A172 (cell line): ENCODE measurements at places on chromosomes 1 and 21. TPM values are rescaled to one million over a fixed set of nuclear protein-coding genes. Genes with fewer than 3 reads are reported as not detected.

The CHIT1 gene
- 0.14 TPM in 1 of 2 replicates, not detected in the other for total RNA-seq

The GBP2 gene
- 7.8 and 10.3 TPM in 2 replicates for total RNA-seq

The RORC gene
- 0.12 and 0.14 TPM in 2 replicates for total RNA-seq

The ETV3L gene
- total RNA-seq, result not detected in 2 replicates

The PRMT2 gene
- total RNA-seq, result 118 and 130 TPM in 2 replicates

DNA sequence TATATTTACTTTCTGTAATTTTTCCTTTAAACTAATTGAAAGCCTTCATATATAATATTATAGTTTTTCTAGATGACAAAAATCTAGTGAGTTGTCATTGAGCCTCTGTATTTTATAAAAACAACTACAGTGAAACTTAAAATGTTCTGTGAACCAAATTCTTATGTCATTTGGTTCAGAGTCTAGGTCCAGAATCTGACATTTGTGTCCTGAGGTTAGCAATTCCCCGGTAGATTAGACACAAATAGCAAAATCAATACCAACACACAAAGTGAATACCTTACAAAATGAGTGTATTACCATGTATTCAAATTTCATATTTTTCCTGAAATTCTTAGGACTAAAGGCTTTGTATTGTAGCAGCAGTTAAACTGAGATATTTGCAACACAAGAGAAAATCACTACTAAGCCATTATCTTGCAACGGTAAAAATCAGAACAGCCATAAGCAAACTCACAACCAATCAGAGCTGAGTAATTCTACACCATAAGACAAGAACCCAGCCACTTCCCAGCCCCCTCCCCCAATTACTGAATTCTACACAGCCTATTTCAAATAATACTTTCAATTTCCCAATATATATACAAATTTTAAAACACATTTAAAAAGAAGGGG lies 573.5 kb downstream of the SMYD3 start:
- DNase-seq, result no peak

- no peak for DNase-seq
Measured at GRCh38 chr1:163922743-163923201, 601.0 kb downstream of the NUF2 start.

GRCh38 chr1:76125473-76126219 lies 51.1 kb downstream of the ST6GALNAC3 start:
- no peak for DNase-seq

DNA sequence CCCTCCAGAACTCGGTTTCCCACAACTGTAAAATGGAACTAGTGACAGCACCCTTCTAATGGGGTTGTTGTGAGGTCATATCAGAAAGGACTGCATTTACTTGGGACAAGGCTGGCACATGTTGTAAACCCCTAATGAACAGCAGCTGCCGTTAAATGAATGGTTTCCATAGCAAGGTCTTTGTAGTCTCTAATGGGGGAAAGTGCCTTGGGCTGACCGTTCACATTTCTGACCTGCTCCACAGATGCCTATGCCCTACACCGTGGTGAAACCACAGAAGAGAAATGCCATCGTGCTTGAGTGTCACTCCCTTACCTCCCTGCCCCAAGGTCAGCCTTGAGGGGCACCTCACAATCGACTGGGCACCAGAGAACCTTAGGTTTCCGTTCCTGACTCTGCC lies 143.1 kb downstream of the ZSCAN20 start:
- no peak for DNase-seq

GRCh38 chr21:44897326-44898010 lies 23.2 kb downstream of the ITGB2 start:
- DNase-seq, result no peak

DNA sequence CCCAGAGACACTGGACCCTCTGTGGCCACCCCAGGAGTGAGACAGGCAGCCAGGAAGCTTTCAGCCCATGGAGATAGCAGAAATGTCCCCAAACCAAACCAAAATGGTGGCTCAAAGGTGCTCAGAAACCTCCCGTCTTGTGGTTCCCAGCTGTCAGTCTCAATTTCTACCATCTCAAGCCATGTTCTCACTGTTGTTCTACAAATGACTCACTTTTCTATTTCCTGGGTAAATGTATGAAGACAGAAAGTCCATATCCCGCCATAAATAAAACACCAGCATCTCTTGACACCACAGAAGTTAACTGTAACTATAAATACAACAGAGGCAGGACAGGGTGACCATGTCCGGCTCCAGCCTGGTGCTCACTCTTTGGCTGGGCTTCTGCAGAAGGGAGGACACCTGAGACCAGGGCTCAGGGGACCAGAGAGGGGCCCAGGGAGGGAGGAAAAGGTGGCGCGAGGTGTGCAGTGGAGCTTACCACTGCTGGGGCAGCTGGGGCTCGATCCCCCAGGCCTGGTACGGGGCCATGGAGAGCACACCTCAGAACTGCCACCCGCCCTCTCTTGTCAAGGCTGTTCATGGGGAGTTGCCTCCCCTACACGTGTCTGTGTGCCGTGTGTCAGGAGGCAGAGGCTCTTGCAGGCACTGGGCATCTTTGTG lies 43.6 kb downstream of the EPHB2 start:
- DNase-seq, result peak; percentile 24

- DNase-seq, result no peak
Measured at GRCh38 chr1:50491142-50491541, 67.9 kb upstream of the DMRTA2 start.

GRCh38 chr1:161691846-161692245 lies 15.2 kb upstream of the FCRLA start:
- no peak for DNase-seq

DNA sequence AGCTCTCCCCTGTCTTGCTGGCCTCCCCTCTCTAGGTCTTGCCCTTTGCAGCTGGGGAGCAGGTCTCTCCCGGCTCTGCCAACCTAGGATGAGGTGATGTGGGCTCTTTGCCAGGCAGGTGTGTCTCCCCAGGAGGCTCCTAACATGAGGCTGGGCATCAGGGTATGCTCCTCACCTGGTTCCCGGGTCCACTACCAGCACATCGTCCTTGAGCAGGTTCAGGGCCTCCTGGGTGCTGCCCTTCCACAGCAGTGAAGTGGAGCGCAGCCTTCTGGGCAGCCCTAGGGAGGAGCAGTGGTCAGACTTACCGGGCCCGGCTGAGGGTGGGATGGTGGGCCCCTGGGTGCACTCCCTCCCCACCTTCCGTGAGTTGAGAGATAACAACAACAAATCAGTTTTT lies 17.5 kb downstream of the LACTBL1 start:
- DNase-seq, result no peak

DNA sequence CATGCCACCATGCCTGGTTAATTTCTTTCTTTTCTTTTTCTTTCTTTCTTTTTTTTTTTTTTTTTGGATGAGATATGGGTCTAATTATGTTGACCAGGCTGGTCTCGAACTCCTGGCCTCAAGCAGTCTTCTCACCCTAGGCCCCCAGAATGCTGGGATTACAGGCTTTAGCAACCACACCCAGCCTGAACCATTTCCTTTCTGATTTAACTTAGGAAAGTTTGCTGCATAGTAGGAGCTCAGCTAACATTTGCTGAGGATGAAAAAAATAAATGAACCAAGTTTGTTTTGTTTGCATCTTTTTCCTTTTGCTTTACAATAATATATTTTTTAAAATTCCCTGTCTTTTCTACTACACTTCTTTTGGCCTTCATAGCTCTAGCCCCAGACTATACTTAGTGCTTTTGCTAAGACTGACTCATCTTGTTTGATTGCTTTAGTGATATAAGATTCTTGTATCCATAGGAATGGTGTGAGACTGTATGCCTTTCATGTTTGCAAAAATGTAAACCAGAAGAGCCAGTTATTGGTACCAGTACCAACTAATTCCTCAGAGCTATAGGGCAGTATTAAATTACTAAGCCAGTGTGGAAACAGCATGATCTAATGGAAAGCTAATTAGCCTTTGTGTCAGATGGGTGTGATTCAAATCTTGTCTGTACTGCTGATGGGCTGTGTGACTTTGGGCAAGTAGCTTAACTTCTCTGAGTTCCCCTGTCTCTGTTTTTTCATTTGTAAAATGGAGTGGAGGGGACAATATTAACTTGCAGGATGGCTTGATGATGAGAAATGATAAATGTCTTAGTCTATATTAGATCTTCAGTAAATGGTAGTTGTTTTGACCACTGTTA lies 66.9 kb downstream of the NFIA start:
- DNase-seq, result no peak
